Activated CD4-positive, alpha-beta T cell treated with anti-CD3 and anti-CD28 coated beads, Interleukin-2, amount 50 U/mL, for 1 hour (primary cell): ENCODE measurements at places on chromosomes 5 and 9.

DNA sequence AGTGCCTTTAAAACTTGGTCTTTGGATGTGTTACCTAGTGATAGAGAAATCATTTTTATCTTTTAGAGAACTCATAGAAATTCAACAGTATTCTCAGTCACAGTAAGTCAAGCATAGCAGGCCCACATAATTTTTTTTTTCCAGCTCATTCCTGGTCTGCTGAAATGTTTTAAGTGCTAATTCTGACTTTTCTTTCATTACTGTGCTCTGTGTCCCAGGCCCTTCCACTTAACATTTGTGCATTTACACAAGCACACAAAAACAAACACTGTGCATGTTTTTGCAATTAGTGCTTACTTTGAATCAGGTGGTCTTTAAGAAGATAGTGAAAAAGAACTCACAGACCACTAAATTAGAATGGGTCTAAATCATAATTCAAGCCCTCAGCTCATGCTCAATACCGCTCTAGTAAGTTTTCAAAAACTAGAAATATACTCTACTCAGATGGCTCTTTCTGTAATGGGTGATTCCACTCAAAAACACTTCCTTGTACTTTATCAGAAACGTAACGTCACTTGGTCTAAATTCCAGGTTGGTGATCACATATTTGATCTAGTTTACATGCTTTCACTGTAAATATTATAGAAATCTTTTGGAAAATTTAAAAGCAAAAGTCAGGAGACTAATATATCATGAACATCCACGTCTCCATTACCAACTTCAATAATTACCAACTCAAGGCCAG is 107.8 kb downstream of the PCSK5 start:
- no peak for DNase-seq

DNA sequence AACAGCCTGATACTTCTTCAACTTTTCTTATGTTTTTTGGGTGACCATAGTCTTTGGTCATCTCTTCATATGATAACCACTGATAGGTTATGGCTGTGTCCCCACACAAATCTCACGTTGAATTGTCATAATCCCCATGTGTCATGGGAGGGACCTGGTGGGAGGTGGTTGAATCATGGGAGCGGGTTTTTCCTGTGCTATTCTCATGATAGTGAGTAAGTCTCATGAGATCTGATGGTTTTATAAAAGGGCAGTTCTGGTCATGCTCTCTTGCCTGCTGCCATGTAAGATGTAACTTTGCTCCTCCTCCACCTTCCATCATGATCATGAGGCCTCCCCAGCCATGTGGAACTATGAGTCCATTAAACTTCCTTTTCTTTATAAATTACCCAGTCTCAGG is 8.7 kb downstream of the RHOBTB3 start:
- no peak for DNase-seq

DNA sequence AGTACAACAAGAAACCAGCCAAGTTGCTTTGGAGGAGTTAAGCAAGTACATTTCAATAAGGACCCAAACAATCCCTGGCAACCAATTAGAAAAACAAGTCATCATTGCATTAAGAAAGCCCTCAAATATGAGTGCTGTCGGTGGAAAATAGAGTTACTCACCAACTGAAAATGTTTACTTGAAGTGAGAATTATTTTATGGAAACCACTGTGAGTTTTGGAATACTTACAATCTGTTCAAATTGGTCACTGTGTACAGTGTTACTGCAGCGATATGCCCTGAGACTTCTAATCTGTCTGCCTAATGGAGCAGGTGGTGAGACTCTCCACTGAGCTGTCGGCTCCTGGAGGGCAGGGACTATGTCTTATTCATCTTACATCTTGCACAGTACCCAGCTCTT is 1073.2 kb upstream of the DMAC1 start:
- DNase-seq: no peak

DNA sequence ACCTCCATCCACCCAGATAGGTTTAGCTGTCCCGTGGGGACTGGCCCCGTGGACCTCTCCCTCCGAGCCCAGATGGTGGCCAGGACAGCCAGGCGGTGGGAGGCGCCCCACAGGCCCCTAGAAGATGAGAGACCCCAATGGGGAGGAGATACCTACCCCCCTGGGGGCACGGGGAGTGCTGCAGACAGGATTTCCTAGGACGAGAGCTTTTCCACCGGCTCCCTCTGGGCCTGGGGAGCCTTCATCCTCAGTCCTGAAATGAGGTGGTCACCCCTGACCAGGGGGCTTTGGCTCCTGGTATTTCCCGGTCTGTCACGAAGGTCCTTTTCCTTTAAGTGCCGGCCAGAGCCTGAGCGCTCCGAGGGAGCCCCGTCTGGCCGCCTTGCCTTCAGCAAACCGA is 46.8 kb downstream of the MRPL36 start:
- DNase-seq: no peak

DNA sequence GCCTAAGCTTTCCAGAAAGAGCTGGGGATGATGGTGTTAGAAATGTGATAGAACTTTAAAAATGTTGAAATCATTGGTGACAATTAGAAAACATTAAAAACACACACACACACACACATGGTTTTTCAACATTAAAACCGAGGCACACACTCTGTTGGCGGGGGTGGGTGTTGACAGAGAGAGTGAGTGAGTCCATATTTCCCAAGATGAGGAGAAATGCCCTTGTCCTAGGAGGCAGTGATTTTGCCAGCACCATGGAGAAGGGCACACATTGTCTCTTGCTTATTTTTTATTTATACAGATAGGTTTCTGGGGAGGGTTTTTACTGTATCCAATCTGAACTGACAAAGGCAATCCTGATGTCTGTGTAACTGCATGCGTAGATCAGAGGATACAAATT is 152.5 kb downstream of the INSYN2B start:
- no peak for DNase-seq

DNA sequence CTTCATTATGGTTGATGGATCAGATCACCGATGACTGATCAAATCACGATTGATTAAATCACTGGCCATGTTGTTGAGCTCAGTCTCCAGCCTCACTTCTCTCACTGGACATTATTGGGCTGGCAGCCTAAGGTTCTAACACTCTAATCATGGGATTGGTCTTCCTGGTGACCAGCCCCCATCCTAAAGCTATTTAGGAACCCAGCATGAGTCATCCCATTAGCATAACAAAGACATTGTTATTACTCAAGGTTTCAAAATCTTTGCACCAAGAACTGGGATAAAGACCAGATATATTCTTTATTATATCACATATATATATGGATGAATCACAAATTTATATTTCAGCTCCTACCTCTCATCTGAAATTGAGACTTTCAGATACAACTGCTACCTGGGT is 272.1 kb upstream of the IL12B start:
- DNase-seq: no peak
